ENCODE measurements at places on chromosomes 12 and 14.

GRCh38 chr12:6700646-6701051 is at the start of gene PIANP:
Gene PIANP (minus strand): TSS chr12:6700815. CDS start chr12:6698061, 2,754 bp downstream.
- no peak for DNase-seq

DNA sequence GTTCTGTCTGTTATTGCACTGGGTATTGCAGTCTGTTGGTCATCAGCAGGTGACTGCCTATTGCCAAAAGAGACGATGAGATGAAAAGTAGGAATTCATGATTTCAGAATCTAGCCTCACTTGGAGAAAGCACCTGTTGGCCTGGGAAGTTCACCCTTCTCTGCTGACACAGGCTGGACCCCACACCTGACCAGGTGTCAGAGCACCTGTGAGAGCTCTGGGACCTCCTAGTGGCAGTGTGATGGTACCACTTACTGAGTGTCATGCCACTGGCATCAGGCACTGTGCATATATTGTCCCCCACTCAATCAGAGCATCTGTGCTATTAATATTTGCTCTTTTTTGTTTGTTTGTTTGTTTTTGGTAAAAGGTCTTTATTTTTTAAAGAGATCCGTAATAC is 68.0 kb downstream of the RASSF3 start:
- DNase-seq: no peak

- no peak for DNase-seq
These were observed 1.9 kb upstream of the KRT85 start for GRCh38 chr12:52369211-52369610.

DNA sequence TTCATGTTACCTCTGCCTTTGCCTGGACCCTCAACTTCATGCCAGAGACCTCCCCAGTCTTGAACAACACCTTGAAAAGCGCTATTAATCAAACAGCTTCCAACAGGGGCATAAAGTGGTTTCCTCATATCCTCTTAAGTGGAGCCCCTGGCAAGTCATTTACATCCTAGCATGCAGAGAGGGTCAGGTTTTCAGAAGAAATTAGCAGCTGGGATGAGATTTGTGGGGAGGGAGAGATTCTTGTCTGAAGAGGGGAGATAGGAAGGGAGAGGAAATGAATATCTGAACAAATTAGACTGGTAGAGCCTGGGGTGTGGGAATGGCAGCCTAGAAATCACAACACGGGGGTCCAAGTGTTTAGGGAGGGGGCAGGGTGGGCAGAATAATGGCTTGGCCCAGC is 45.6 kb downstream of the CALM1 start:
- DNase-seq: no peak

GRCh38 chr14:67478800-67479084 is 9.8 kb downstream of the TMEM229B start:
- DNase-seq: no peak

DNA sequence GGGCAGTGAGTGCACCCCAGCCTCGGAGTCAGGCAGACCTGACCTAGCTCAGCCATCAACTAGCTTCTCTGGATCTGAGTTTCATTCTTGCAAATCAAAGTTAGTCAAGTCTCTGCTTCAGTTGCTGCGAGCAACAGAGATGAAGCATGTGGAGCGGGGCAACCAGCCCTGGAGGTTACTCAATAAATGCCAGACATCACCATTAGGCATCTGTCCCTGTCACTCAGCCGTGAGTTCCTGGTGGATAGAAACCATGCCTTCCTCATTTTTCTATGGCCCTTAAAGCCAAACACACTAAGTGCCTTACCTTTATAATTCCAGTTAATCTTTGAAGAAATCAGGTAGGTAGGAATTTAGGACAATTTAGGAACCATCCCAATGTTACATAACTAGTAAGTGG is 19.3 kb downstream of the RFX4 start:
- DNase-seq: no peak

DNA sequence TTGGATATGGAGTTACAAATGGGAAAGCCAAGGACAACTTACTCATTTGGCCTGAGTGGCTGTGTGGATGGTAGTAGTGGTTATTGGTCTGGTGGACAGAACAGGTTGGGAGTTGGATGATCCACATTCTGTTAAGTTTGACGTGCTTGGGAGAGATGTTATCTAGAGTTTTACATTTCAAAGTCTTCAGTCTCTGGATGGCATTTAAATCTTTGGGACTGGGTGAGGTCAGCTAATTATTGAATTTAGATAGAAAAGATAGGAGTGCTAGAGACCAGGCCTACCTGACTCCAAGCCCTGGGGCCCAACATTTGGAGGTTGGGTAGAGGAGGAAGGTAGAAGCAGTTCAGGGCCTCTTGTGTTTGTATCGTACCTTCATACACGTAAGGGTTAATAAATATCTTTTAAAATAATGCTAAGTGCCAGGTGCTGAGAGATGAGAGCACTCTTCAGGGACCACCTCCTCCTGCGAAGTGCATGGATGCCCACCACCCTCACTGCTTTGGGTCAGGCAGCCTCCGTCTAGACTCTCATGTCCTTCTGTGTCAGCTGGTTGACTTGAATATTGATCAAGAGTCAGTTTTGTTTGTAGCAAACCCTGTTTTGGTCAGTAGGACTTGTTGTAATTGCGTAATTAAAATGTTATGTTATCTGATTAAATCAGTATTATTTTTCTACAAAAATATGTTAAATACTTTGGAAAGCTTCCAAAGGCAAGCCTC is 460.4 kb upstream of the RGS6 start:
- no peak for DNase-seq

DNA sequence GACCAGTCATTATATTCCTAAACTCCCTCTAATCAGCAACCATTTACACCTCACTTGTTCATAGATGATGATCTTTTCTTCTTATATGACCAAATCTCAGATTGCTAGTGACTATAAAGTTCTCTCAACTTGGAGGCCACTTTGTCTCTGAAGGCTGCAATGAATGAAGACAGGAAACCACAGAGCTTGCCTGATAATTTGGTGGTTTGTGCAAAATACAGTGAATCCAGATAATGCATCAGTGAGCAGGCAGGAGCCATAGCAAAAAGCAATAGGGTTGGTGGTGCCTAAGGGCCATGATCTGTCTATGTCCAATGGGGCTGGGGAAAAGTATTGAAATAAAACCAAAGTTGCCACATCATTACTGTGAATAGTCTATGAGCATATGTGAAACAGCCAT is 123.8 kb upstream of the LRFN5 start:
- DNase-seq: no peak

DNA sequence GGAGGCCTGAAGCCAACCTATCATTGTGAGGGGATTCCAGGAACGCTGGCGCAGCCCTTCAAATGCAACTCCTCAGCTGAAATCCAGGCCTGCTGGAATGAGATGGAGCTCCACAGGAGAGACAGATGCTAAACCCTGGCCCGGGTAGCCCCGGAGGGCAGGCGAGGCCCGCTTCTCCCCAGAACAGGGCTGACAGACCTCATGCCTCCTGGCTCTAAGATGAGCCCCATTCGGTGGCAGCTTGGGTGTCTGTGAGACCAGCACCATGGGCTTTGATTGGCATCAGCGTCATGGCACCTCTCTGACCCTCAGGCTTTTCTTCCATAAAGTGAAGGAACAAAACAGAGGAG is 382.2 kb downstream of the BCL11B start:
- DNase-seq: no peak

DNA sequence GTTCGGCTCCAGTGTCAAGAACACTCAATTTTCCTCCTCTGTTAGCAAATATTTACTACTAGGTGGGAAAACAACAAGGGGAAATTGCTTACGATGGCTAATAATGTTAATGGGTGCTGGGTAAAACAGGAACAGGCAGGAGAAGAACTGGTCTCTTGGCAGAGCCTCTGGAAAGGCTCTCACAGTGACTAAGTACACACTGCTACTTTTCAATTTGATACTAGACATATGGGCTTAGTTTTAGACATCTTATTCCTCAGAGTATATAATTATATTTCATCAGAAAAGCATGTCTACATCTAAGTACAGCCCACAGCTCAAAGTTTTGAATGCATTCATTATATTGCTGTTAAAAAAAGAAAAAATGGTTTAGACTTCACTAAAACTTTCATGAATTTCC is 65.4 kb upstream of the SAV1 start:
- DNase-seq: no peak

- DNase-seq: no peak
These were observed 2.6 kb downstream of the SMIM41 start for GRCh38 chr12:52082026-52082668.

- peak; percentile 3 for DNase-seq
These were observed 127.1 kb downstream of the FIGNL2 start for GRCh38 chr12:51721282-51721940.

DNA sequence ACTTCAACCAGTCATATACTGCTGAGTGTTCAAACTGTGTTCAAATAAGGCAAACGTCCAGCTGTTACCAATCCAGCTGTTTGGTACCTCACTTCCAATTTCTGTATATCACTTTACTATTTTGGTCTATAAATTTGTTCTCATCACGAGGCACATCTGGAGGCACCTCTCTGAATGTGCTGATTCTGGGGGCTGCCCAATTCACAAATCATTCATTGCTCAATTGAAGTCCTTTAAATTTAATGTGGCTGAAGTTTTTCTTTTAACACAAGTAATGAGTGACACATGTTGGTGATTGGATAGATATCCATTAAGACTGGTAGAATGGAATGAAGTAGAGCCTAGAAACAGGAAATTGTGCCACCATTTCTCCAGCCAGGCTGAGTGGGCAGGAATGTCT is 617.0 kb upstream of the TMEM132C start:
- DNase-seq: no peak

GRCh38 chr12:117606945-117607344 is 245.5 kb upstream of the NOS1 start:
- no peak for DNase-seq

Data from erythroblast (primary cell).